ENCODE measurements at places on chromosomes 4 and X. TPM values are rescaled to one million over a fixed set of nuclear protein-coding genes. Genes with fewer than 3 reads are reported as not detected.

Gene TEX11
- 0.75 TPM for total RNA-seq

Gene PROM1
- 40.1 TPM for total RNA-seq

DNA sequence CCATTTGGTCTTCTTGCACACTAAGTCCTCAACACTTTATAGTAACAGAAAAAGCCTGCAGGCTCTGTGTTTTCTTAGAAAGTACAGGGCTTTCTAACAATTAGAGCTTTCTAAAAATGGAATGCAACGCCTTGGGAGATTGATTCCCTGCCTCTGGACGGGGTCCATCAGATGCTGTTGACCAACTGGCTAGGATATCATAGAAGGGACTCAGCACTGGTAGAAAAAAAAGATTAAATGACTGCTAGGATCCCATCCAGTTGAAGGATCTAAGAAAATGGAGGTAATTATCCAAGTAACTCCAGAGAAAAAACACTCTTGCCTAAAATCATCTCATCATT, 39.5 kb downstream of the USP46 start:
- H3K27me3 ChIP-seq, result no peaks in the 10 kb centered on the region
- DNase-seq, result no peak
- no peak overlapping the region for H3K4me3 ChIP-seq
- H3K4me1 ChIP-seq, result peaks cover 3% of the 10 kb centered on the region

- no peak overlapping the region for H3K27ac ChIP-seq
- H3K36me3 ChIP-seq, result no peaks in the 10 kb centered on the region
- H3K4me1 ChIP-seq, result no peaks in the 10 kb centered on the region
These were observed 195.4 kb upstream of the MAMLD1 start for GRCh38 chrX:150167482-150168324.

DNA sequence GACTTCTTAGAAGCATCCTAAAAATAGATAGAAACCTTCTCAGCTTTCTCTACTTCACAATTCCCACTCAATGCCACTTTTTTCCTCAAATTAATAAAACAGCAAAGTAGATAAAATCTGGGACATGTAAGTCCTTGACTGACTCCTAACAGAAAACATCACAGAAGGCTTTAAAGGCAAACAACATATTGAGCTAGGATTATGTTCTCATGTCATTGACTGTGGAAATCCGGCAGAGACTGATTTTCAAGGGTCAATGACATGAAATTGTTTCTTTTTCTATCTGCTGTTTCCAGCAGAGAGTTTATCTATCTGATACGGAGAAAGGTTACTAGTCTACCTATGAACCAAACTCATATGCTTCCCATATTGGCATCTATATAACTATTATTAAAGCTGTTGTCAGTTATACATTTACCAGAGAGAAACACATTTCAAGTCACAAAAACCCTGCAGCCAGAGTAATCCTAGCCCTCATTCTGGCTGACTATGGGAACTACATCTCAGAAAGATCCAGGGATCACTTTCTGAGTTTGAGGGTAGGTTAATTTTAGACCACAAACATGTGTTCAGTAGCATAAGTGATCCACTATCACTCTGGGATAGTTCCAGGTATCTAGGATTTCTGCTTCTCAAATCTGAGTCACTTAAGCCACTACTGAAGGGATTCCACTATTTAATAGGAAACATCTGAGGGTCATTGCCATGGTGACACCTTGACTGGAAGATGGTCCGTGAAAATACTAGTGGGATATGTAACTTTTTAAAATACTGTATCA, 147.6 kb downstream of the PPP3CA start:
- H3K27ac ChIP-seq, result no peak overlapping the region
- no peak for DNase-seq
- no peaks in the 10 kb centered on the region for H3K4me1 ChIP-seq
- no peaks in the 10 kb centered on the region for H3K36me3 ChIP-seq

Measured in endodermal cell (in vitro differentiated cells).